ENCODE measurements at places on chromosomes 3 and 15. TPM values are rescaled to one million over a fixed set of nuclear protein-coding genes. Genes with fewer than 3 reads are reported as not detected.

DNA sequence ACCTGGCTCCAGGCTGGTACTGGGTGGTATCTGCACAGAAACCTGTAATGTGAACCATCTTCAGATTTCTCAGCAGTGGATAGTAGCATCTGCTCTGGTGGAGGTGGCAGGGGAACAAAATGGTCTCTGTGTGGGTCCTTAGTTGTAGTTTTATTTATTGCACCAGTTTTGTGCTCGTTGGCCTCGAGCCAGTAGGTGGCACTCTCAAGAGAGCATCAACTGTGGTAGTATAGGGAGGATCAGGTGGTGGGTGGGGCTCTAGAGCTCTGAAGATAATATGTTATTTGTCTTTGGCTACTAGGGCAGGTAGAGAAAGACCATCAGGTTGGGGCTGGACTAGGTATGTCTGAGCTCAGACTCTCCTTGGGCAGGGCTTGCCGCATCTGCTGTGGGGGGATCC lies 254.0 kb upstream of the GPR149 start:
- no peak for DNase-seq

DNA sequence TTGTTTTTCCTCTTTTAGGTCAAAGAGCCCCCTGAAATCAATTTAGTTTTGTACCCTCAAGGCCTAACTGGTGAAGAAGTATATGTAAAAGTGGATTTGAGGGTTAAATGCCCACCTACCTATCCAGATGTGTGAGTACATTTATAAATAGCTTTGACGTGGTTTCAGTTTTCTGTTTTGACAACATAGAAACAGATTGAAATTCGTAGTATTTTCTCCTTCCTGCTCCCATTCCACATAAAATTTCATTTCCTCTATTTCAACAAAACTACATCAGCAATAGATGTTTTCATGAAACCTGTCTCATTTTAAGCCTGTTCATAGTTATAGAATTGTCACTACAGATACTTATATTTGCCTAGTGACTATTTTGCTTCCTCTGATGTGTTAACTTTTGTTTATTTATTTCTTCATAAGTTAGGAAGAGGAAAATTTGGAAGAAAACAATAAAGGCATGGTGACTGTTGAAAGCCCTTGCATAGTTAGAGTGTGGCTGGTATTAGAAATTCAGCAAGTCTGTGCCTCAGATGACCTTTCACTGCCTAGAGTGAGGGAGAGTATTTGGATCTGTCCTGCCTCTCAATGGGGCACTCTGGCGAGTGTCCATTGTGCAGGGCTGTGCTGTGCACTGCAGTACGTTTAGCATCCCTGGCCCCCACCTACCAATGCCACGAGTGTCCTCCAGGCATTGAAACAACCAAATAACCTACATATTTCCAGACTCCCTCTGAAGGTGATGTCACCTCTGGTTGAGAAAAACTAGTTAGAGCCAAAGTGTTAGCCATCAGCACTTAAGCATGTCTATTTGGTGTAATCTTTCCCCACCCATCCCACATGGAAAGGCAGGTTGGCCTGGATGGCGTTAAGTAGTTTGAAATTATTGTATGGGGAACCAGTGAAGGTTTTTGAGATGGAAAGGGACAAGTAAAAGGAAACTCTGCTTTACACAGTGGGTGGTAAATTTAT lies 5.9 kb downstream of the EIF2AK4 start:
- DNase-seq: no peak

GRCh38 chr3:154730186-154730585 lies 300.2 kb upstream of the GPR149 start:
- DNase-seq: peak; percentile 55

- DNase-seq: peak; percentile 10
Observed at GRCh38 chr15:87572381-87572910, 684.1 kb downstream of the NTRK3 start.

GRCh38 chr15:26873846-26874245 lies 7.0 kb downstream of the GABRA5 start:
- DNase-seq: peak; percentile 48

DNA sequence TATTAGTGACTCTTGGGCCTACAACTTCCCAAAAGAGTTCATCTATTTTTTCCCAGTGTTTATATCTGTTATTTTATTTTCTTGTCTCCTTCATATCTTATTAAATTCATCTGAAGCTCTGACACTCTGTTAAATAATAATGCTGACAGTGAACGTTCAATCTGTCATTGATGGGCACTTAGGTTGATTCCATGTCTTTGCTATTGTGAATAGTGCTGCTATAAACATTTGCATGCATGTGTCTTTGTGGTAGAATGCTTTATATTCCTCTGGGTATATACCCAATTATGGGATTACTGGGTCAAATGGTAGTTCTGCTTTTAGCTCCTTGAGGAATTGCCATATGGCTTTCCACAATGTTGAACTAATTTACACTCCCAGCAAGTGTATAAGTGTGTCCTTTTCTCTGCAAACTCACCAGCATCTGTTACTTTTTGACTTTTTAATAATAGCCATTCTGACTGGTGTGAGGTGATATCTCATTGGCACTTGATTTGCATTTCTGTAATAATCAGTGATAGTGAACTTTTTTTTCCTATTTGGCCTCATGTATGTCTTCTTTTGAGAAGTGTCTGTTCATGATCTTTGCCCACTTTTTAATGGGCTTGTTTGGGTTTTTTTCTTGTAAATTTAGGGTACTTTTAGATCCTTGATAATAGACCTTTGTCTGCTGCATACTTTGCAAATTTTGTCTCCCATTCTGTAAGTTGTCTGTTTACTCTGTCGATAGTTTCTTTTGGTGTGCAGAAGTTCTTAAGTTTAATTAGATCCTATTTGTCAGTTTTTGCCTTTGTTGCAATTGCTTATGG lies 122.5 kb downstream of the LEKR1 start:
- no peak for DNase-seq

DNA sequence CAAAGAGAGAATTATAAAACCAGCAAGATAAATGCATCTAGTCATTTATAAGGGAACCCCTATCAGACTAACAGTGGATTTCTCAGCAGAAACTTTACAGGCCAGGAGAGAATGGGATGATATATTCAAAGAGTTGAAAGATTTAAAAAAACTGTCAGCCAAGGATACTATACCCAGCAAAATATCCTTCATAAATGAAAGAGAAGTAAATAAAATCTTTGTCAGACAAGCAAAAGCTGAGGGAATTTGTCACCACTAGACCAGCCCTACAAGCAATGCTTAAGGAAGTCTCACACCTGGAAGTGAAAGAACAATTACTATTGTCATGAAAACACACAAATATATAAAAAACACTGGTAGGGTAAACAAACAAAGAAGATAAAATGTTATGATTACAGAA lies 113.4 kb upstream of the FAM3D start:
- DNase-seq: no peak

The SHC4 gene
- 4.8 TPM for total RNA-seq

The SLC28A2 gene
- not detected for total RNA-seq

GRCh38 chr3:197002701-197003454 lies 26.7 kb downstream of the MELTF start:
- peak; percentile 77 for DNase-seq

The MASP1 gene
- 7.2 TPM for total RNA-seq

GRCh38 chr3:189778340-189778950 lies 147.3 kb downstream of the TP63 start:
- no peak for DNase-seq

DNA sequence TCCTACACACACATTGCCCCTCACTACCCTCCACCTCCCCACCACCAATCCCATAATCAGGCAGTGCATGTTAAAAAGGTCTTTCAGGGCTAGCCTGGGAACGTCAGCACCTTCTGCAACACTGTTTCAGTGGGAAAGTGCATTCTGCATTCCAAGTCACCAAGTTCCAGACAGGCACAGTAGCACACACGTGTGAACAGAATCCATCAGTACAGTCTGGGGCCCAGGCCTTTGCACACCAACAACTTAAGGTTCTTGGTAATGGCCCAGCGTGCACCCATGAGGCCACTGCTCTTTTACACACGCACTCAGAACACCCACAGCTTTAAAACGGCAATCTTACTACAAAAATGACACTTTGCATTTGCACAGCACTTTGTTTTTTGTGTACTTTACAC lies 1.2 kb downstream of the ANXA2 start:
- no peak for DNase-seq

The GNAT1 gene
- total RNA-seq: not detected

All from umbilical cord (tissue), 2 donors.